Psoas muscle (tissue), 8 donors: ENCODE measurements at places on chromosomes 2 and 18. TPM values are rescaled to one million over a fixed set of nuclear protein-coding genes. Genes with fewer than 3 reads are reported as not detected.

Gene ANO7
- 0.47 TPM for total RNA-seq

Gene SPOPL
- 16.2 TPM for total RNA-seq

DNA sequence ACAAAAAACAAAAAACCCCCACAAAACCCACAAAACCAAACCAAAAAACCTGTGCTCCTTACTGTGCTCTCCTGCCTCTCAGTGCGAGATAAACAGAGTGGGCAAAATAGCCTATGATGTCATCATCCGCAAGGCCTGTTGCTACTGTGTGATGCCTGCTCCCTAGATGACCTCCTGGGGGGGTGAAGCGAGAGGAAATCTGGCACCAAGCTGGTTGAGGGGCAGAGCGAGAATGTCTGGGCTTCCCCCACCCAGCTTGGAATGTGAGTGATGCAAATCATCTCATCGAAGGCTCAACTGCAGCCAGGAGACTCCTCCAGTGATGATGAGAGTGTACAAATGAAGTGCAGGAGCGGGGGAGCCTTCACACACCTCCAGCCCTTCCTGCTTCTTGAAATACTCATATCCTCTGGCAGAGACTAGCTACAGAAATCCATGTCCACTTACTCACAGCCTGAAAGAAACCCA is 57.7 kb upstream of the MAP4K3 start:
- peak overlapping the region; percentile 73 for H3K27ac ChIP-seq
- peaks cover 31% of the 10 kb centered on the region for H3K4me1 ChIP-seq
- H3K36me3 ChIP-seq: no peaks in the 10 kb centered on the region
- H3K27me3 ChIP-seq: no peaks in the 10 kb centered on the region
- no peak overlapping the region for H3K4me3 ChIP-seq
- peak; percentile 31 for DNase-seq

DNA sequence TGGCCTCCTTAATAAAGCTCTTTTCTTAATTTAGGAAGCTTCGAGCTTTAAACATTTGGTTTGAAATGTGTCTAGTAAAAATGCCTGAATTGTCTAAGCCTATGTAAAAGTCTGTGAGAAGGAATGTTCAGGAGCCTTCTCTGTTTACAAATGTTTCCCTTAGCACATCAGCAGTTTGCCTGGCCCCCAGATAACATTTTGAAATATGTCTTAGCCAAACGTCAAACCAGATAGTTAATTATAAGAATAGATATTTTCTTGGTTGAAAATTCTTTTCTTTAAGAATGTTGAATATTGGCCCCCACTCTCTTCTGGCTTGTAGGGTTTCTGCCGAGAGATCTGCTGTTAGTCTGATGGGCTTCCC is 498.6 kb downstream of the CCDC85A start:
- H3K27me3 ChIP-seq: no peaks in the 10 kb centered on the region
- no peaks in the 10 kb centered on the region for H3K36me3 ChIP-seq
- H3K27ac ChIP-seq: no peak overlapping the region

Gene TUBA4B
- total RNA-seq: not detected

DNA sequence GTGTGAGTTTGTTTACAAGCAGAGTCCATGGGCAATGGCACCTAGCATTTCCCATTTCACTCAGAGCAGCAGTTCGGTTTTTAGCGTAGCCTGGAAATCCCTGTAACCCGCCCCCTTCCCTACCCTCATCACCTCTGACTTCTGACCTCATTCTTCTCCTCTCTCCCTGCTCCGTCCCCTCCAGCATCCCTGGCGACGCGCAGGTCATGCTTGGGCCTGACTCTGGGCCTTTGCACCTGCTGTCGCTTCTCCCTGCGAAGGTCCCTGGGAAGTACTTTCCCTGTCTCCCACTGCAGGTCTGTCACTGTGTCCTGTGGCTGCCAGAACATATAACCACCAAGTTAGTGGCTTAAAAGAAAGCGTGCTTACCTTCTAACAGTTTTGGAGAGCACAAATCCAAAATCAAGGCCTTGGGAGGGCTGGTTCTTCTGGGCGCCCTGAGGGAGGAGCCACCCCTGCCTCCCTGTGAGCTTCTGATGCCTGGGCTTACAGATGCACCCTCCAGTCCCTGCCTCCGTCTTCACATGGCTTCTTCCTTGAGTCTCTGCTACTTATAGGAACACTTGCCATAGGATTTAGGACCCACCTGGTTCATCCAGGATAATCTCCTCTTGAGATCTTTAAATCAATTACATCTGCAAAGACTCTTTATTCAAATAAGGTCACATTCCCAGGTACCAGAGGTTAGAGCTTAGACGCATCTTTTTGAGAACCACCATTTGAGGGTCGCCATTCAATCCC is 8.1 kb upstream of the RAB17 start:
- H3K27ac ChIP-seq: peak overlapping the region; percentile 93
- peaks cover 34% of the 10 kb centered on the region for H3K4me1 ChIP-seq
- no peaks in the 10 kb centered on the region for H3K27me3 ChIP-seq
- H3K4me3 ChIP-seq: no peak overlapping the region
- DNase-seq: no peak

- DNase-seq: no peak
- peaks cover 7% of the 10 kb centered on the region for H3K27me3 ChIP-seq
- H3K36me3 ChIP-seq: no peaks in the 10 kb centered on the region
- H3K4me3 ChIP-seq: no peak overlapping the region
Observed at GRCh38 chr2:241545106-241545505, 13.4 kb upstream of the BOK start.

- H3K4me3 ChIP-seq: no peak overlapping the region
- H3K27ac ChIP-seq: no peak overlapping the region
- DNase-seq: peak; percentile 42
- H3K27me3 ChIP-seq: no peaks in the 10 kb centered on the region
- no peaks in the 10 kb centered on the region for H3K4me1 ChIP-seq
Observed at GRCh38 chr2:232871835-232872736, 2.0 kb downstream of the SNORC start.

Gene CD8A
- total RNA-seq: 0.47 TPM

DNA sequence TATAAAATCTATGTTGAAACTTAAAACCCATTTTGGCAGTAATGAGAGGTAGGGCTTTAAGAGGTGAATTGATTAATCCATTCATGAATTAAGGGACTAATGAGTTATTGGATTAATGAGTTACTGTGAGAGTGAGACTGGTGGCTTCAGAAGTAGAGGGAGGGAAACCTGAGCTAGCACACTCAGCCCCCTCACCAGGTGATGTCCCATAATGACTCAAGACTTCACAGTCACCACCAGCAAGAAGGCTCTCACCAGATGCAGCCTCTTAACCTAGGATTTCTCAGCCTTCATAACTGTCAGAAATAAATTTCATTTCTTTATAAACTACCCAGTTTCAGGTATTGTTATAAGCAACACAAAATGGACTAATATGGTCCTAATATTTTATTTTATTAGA is 621.7 kb upstream of the ACVR2A start:
- no peak for DNase-seq
- no peaks in the 10 kb centered on the region for H3K36me3 ChIP-seq
- no peaks in the 10 kb centered on the region for H3K27me3 ChIP-seq
- no peak overlapping the region for H3K4me3 ChIP-seq
- H3K27ac ChIP-seq: no peak overlapping the region

- no peak overlapping the region for H3K27ac ChIP-seq
- no peaks in the 10 kb centered on the region for H3K27me3 ChIP-seq
- no peak for DNase-seq
Observed at GRCh38 chr2:186130748-186131641, 355.1 kb upstream of the ZC3H15 start.

DNA sequence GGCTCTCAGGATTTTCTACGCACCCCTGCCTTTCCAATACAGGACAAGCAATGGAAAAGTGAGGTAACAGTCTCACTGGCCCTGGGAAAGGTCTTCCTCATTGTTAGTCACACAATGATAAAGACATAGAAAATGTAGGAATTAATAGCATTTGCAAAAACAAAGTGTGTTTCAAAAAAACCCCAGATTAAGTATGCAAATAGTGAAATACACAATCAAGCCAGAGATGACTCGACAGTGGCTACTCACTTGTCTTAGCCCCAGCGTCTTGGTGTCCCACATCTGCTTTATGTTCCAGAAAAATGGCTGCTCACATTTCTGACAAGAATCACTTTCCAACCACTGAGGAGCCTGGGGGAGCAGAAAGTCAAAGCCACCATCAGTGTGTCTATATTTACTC is 47.0 kb upstream of the AP1S3 start:
- H3K27me3 ChIP-seq: no peaks in the 10 kb centered on the region
- no peaks in the 10 kb centered on the region for H3K4me1 ChIP-seq
- H3K36me3 ChIP-seq: peaks cover 96% of the 10 kb centered on the region
- H3K27ac ChIP-seq: no peak overlapping the region
- H3K4me3 ChIP-seq: no peak overlapping the region

- peaks cover 28% of the 10 kb centered on the region for H3K36me3 ChIP-seq
- no peaks in the 10 kb centered on the region for H3K27me3 ChIP-seq
- no peak for DNase-seq
Observed at GRCh38 chr18:12858991-12859390, 25.0 kb downstream of the PTPN2 start.

GRCh38 chr2:71743995-71744675 is 290.8 kb downstream of the DYSF start:
- peak; percentile 41 for DNase-seq
- H3K27ac ChIP-seq: peak overlapping the region; percentile 78
- no peak overlapping the region for H3K4me3 ChIP-seq
- no peaks in the 10 kb centered on the region for H3K27me3 ChIP-seq
- H3K36me3 ChIP-seq: no peaks in the 10 kb centered on the region

GRCh38 chr18:80046011-80046410 is 11.8 kb downstream of the RBFA start:
- no peak overlapping the region for H3K4me3 ChIP-seq
- no peaks in the 10 kb centered on the region for H3K27me3 ChIP-seq
- no peaks in the 10 kb centered on the region for H3K4me1 ChIP-seq
- DNase-seq: no peak
- no peak overlapping the region for H3K27ac ChIP-seq

Gene NOTO
- not detected for total RNA-seq

GRCh38 chr18:13233787-13234783 is 15.5 kb downstream of the LDLRAD4 start:
- no peak for DNase-seq
- H3K27ac ChIP-seq: no peak overlapping the region
- H3K4me1 ChIP-seq: peaks cover 12% of the 10 kb centered on the region
- no peak overlapping the region for H3K4me3 ChIP-seq
- H3K36me3 ChIP-seq: no peaks in the 10 kb centered on the region

GRCh38 chr2:95008306-95008705 is 17.2 kb upstream of the MAL start:
- no peaks in the 10 kb centered on the region for H3K4me1 ChIP-seq
- H3K27me3 ChIP-seq: no peaks in the 10 kb centered on the region
- no peak for DNase-seq
- no peaks in the 10 kb centered on the region for H3K36me3 ChIP-seq
- no peak overlapping the region for H3K27ac ChIP-seq

GRCh38 chr18:9333441-9334328 is 888 bp upstream of the TWSG1 start:
- H3K27me3 ChIP-seq: no peaks in the 10 kb centered on the region
- H3K36me3 ChIP-seq: peaks cover 17% of the 10 kb centered on the region
- DNase-seq: peak; percentile 51
- H3K4me1 ChIP-seq: peaks cover 11% of the 10 kb centered on the region
- H3K27ac ChIP-seq: peak overlapping the region; percentile 51
- H3K4me3 ChIP-seq: peak overlapping the region; percentile 91

- H3K4me3 ChIP-seq: no peak overlapping the region
- H3K36me3 ChIP-seq: no peaks in the 10 kb centered on the region
- no peak overlapping the region for H3K27ac ChIP-seq
- peaks cover 2% of the 10 kb centered on the region for H3K4me1 ChIP-seq
Observed at GRCh38 chr2:158004126-158004764, 97.4 kb upstream of the UPP2 start.

Gene DNAJC5G
- not detected for total RNA-seq

Gene CDH19
- 0.41 TPM for total RNA-seq

DNA sequence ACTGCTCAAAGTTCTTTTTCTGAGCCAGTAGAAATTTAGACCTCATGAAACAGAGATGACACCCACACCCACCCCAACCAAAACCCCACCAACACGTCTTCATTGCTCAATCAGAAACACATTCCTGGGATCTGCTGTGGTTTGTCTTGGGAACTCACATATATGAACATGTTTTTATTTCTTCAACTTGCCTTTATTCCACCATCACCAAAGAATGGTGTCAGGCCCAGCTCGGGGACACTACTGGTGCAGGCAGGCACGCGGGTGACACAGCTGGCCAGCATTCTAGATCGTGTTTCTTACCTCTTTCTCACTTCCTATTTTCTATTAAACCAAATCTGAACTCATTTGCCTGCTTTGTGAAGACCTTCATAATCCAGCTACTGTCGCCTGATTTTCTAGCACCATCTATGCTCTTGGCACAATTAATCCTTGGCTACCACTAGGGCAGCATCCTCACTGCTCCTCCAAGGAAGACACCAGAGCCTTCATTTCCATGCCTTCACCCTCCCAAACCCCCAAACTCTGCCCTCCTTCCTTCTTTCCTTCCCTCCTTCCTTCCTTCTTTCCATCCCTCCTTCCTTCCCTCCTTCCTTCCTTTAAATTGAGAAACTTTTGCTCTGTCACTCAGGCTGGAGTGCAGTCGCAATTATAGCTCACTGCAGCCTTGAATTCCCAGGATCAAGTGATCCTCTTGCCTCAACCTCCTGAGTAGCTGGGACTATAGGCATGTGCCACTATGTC is 157.1 kb downstream of the BCL2 start:
- DNase-seq: no peak
- no peak overlapping the region for H3K4me3 ChIP-seq
- no peaks in the 10 kb centered on the region for H3K36me3 ChIP-seq
- no peaks in the 10 kb centered on the region for H3K27me3 ChIP-seq
- peaks cover 30% of the 10 kb centered on the region for H3K4me1 ChIP-seq

DNA sequence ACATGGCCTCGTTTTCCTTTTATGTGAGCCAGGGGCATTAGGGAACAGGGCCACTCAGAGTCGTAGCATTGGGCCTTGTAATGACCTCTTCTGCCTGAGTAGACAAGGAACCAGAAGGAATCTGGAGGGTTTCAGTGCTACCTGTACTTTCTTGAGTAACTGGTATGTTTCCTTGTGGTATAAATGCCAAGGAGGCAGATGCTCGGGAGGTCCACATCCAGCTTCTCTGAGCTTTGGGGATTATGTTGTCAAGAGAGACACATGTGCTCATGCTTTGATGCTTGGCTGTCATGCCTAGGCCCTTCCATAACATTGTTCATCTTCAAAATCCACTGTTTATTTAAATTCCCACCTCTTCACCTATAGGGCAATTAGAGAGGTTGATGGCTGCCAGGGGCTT is 26.3 kb downstream of the FOSL2 start:
- no peak overlapping the region for H3K4me3 ChIP-seq
- H3K27ac ChIP-seq: no peak overlapping the region
- no peaks in the 10 kb centered on the region for H3K27me3 ChIP-seq

DNA sequence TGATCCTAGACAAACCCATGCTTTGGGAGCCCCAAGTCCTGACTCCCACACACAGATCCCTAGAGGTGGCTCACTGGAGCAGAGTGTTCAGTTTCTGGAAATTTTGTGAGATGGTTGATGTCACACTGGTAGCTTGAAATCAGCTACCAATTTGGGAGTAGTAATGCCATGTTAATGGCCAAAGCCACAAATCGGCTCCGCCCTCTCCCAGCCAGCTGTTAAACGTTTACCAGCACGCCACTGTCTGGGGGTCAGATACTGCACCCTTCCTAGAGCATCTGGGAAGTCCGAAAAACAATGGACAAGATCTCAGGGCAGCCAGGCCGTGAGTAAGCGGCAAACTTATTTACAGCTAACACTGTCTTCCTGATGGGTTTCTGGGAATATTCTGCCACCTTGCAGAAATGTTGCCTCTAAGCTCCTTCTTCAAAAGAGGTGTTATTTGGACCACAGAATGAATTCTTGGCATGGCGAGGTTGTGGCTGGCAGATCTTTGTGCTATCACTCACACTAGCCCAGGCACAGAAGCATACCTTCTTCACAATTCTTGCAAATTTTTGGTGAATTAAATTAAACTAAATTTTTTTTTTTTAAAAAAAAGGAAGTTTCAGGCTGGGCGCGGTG is 60.2 kb upstream of the FZD7 start:
- H3K27me3 ChIP-seq: no peaks in the 10 kb centered on the region
- no peaks in the 10 kb centered on the region for H3K4me1 ChIP-seq
- DNase-seq: no peak
